Stimulated activated CD4-positive, alpha-beta T cell treated with anti-CD3 and anti-CD28 coated beads, Interleukin-2, amount 100 ng/mL, for 48 hours (primary cell): ENCODE measurements at places on chromosomes 2 and 18.

DNA sequence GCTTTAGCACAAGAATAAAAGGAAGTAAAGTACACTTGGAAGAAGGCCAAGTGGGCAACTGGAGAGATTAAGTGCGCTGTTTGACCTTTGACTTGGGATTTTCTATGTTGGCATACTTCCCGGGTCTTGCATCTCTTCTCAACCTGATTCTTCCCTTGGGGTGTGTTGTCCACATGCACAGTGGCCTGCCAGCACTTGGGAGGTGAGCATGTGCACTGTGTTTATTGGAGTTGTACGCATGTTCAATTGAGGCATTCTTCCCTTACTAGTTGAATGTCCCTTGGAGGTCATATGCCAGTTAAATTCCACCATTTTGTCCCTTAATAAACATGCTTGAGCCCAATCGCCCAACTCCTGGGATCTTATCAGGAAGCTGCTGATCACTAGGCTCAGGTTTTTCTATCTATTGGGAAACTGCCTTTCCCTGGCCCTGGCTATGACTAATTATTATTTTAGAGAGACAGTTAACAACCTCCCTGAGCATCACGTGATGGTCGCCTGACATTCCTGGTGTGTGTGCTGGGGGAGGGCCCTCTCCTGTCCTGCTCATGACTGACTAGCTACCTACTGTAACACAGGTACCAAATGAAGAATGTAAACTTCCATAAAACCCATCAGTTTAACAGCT lies 62.5 kb upstream of the RAPGEF4 start:
- no peak for DNase-seq

DNA sequence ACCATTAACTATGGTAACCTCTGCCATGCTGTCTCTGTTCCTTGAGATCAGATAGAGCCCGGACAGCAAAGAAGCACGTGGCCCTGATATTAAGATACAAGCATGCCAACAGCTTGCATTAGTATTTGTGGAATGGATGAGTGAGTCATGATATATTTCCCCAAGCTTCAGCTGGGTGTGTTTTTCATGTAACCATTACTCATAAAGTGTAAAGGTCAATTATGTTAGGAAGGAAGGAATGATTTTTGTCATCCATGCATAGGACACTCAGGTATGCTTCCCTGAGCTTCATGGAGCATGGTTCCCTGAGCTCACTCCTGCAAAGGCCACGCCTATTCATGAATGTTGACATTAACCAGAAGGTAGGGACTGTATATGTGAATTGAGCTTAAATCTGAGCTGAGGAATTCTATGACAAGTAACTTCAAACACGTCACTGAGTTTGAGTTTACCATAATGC lies 74.6 kb downstream of the ARL4C start:
- DNase-seq, result no peak

GRCh38 chr18:398935-399630 lies 101.4 kb downstream of the COLEC12 start:
- DNase-seq, result no peak

DNA sequence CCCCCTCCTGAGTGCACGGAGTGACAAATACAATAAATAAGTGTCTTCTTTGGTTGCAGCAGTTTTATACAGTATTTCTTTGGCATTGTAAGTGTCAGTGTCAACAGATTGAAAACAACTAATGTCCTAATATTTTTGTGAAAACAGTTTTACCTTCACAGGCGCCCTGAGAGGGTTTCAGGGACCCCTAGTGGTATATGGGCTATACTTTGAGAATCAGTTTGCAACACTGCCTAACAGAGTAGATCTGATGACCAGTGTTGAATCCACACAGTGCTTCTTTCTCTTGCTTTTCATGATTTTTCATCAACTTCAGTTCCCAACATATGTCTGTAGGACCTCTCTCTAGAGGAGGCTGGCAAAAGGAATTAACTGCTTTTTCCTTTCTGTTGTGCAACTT lies 162.2 kb downstream of the PRPF40A start:
- no peak for DNase-seq

GRCh38 chr2:26086155-26086637 lies 52.3 kb downstream of the RAB10 start:
- DNase-seq, result no peak
